Hematopoietic multipotent progenitor cell (in vitro differentiated cells): ENCODE measurements at places on chromosomes 7 and 10.

DNA sequence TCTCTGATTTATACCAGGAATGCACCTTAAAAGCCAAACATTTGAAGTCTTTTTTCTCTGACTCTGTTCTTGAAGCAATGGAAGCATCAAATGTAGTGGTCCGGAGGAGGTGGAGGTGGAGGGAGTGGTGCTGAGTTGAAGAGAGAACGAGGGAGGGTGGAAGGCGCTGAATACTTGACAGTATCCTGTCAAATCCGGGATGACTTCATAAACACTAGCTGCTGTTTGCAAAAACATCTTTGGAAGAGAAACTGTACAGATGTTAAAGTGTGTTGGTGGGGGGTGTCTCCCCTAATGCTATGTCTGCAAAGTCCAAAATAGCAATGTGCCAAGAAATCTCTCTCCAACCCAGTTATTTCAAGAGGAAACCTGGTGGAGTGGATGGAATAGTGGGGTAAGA, 328.5 kb upstream of the AUTS2 start:
- no peak for DNase-seq

GRCh38 chr10:129754211-129755050, 209.6 kb downstream of the EBF3 start:
- no peak for DNase-seq

DNA sequence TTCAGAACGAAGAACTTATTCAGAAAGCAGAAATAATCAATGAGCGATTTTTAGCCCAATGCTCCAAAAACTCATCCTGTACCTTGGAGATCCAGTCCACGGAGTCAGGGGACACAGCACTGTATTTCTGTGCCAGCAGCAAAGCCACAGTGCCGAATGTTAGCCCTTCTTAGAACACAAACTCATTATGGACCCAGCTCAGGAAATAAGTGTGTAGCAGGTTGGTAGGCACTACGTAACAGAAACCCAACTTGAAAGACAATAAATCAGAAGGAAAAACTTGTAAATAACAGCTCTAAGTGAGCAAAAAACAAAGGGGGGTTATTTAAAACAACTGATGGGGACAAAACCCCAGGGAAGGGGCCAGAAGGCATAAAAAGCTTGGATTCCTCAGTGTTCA, 112.0 kb upstream of the PRSS1 start:
- DNase-seq = peak; percentile 64

- DNase-seq = no peak
These were observed 367.8 kb downstream of the PPP1R3A start for GRCh38 chr7:113550966-113551365.

DNA sequence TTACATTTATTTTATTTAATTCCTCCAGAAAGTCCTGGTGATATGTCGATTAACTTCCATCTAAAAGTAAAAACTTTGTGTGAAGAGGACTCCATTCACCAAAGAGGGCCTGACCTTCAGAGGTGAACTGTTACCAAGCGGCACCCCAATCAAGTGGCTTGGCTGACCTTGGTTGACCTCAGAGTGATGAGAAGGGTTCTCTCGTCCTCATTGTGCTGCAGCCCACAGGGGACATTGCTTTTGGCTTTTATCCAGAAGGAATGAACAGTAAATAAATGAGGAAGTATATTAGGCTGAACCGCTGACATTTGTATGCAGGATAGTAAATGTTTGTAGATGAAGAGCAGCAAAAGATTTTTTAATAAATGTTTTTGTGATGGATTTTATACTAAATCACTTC, 172.4 kb upstream of the MKI67 start:
- DNase-seq = no peak

- DNase-seq = no peak
These were observed 62.6 kb downstream of the IKZF1 start for GRCh38 chr7:50367100-50367499.

DNA sequence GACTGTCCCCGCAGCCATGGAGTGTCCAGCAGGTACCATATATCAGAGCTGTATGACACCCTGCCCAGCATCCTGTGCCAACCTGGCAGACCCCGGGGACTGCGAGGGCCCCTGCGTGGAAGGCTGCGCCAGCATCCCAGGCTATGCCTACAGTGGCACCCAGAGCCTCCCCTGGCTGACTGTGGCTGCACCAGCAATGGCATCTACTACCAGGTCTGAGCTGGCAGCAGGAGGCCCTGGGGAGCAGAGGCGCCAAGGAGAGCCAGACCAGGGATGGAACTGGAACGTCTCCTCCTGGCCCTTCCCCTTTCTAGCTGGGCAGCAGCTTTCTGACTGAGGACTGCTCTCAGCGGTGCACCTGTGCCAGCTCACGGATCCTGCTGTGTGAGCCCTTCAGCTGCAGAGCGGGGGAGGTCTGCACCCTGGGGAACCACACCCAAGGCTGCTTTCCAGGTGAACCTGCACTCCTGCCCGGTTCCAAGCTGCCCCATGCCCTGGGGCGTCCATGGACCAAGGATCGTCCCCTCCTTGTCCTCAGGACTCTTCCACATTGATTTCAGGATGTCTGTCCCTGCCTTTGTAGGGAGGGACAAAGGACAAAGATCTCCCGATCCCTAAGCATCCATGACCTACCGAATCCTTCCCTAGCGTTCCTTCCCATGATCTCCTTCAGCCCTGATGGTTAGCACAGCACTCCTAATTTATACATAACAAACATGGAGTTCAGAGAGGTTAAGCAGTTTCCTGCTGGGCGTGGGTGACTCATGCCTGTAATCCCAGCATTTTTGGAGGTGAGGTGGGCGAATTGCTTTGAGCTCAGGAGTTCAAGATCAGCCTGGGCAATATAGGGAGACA, 33.3 kb downstream of the EPHB4 start:
- DNase-seq = no peak

- no peak for DNase-seq
These were observed 90.8 kb downstream of the JCAD start for GRCh38 chr10:29968585-29968984.

DNA sequence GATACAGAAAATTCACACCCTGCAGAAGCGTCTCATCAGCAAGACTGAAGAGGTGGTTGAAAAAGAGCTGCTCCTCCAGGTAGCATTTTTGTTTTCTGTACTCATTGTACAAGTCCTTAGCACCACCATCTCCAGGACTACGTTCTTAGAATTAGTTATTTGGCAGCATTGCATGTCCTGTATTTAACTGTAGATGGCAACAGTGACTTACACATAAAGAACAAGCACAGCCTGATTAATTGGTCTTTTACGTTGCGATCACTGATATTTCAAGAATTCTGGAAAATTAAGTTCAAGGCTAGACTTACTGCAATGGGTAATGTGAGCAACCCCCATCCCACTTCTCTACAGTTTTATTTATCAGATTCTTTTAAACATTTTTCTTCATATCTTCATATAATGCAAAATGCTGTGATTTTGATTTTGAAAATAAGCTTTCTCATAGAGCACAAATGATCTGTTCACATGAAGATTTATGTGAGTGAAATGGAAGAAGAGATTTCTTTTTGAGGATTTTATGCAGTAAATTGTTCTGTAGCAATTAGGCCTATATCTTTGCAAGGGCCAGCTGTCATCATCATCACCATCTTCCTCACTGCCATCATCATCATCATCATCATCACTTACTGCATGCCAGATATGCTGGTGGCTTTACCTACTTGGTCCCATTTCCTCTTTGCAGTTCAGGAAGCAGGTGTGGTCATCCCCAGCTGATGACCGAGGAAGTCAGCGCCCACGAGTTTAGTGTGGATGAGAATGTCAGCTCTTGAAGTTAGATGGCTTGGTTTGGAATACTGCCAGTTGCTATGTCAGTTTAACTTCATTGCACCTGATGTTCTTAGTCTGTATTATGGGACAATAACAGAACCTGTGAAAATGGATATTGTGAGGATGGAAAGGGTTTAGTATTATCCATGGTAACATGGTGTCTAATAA, 53.4 kb downstream of the CFAP58 start:
- peak; percentile 75 for DNase-seq

DNA sequence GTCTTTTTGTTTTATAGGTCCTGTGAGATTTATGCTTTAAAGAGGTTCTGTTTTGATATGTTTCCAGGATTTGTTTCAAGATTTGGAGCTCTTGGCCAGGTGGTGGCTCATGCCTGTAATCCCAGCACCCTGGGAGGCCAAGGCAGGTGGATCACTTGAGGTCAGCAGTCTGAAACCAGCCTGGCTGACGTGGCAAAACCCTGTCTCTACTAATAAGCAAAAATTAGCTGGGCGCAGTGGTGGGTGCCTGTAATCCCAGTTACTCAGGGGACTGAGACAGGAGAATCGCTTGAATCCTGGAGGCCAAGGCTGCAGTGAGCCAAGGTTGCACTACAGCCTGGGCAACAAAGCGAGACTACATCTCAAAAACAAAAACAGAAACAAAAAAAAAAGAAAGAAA, 8.3 kb upstream of the HYAL4 start:
- no peak for DNase-seq

DNA sequence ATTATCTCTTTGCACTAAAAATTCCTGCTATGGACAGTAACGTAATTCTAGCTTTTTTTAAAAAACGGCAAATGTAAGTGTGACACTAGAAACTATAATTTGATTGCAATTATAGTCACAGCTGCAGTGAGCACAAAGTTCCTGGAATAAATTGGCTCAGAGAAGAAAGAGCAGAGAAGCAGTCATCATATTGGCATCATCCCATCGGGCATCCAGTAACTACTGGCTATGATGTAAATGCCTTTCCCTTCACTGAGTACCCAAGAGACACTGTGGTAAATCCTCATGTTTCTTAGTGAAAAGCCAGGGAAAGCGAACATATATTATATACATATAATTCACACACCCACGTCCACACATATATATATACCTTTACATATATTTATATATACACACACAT, 43.6 kb downstream of the PIP4K2A start:
- no peak for DNase-seq

- DNase-seq = no peak
These were observed 109.4 kb downstream of the ARHGAP22 start for GRCh38 chr10:48495282-48496045.

DNA sequence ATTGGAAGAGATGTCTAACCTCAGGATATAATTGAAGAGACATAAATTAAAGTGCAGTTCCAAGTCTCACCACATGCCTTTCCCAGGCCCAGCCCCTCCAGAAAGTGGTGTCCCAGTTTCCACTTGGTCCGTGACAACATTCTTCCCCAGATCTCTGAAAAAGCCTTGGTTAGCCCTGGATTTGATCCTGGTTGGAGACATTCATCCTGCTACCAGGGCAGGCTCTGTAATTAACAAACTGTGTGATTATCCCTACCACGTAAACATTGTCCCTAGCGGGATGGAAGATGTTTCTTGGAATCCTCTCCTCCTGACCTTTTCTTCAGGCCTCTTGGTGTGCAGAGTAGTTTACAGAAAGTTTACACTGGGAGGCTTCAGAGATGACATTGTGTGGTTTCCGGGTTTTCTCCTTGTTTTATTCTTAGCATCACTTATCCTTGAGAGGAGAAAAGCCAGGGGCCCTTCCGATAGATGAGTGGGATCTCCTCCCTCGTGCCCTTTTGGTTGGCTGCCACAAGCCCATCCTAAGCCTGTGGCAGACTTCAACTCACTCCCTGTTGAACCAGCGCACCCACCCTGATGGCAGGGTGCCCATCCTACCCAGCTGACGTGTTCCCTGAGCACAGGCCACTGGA, 83.8 kb downstream of the COL13A1 start:
- no peak for DNase-seq

DNA sequence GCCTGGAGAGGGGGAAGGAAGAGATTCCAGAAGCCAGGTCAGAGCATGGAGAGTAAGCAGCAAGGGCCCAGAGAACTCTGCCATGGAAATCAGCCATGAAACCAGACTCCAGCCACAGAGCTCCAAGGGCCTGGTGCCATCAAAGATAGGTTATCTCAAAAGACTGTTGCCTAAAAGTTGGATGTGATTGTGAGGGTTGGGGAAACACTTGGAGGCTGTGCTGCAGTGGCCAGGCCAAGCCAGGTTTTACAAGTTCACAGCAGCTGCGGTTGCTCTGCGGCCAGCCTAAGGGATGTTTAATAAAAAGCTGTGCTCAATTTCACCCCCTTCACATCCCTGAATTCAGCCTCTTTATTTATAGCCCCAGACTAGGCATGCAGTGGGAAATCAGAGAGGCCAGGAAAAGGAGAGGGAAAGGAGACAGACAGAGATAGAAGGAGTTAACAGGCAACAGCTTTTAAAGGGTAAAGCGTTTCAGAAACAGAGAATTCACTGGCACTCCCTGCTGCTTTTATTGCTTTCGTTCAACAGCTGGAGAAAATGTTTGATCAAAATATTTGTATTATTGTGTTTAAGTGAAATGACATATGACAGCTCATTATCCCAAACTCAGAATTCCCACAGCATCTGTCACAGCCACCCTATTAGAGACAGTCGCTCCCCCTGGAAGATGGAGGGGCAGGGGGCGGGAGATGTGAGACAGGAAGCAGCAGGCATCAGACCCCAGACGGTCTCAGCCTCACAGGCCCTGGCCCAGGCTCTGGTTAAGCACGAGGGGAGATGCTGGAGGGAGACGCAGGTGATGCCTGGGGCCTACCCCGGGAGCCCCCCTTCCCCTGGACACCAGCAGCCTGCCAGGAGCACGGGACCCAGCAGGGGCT, 140.1 kb downstream of the GLI3 start:
- DNase-seq = no peak

- DNase-seq = peak; percentile 53
These were observed 179.9 kb downstream of the PTPRN2 start for GRCh38 chr7:158407581-158408317.

GRCh38 chr10:103766751-103767505, 88.4 kb downstream of the SH3PXD2A start:
- DNase-seq = no peak

- DNase-seq = no peak
These were observed 2.1 kb upstream of the H2AZ2 start for GRCh38 chr7:44849885-44850544.

GRCh38 chr10:96360766-96361165, 2.0 kb upstream of the OPALIN start:
- DNase-seq = no peak

DNA sequence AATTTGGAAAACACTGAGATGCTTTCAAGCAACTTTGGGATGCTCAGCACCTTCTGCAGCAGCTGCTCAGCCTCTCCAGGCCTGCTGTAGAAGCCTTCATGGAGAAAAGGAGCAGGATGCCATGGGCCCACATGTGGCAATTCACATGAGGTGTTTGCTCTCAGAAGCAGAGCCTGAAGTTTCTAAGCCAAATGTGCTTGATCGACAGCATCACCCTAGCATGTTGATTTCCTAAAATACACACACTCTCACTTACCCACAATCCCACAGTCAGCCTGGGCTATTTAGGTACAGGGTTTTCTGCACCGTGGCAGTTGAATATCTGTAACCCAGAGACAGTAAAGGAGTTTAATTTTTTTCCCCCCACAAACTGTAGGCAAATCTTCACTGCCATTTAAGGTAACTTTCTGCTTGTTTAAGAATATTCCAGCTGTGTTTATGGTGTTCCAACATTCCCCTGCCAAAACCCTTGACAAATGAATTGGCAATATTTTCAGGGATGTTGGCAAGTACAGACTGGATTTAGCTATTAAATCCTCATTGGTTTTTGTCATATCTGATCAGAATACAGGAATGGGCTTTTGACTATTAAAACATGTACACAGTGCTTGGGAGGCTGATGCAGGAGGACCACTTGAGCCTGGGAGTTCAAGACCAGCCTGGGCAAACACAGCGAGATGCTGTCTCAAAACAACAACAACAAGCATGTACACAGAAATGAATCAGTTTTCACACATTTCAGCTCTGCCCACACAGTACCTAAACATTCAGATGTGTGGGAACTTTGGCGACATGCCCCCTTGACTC, 244.2 kb downstream of the CELF2 start:
- no peak for DNase-seq
